K562 (cell line): ENCODE measurements at places on chromosomes 1 and 21. TPM values are rescaled to one million over a fixed set of nuclear protein-coding genes. Genes with fewer than 3 reads are reported as not detected.

Gene OR2L13
- polyA plus RNA-seq, result not detected in 2 replicates

Gene CCDC27
- polyA plus RNA-seq, result not detected in 2 replicates

Gene MPZ
- polyA plus RNA-seq, result 15.7 and 16.6 TPM in 2 replicates

Gene NFASC
- polyA plus RNA-seq, result not detected in 2 replicates

Gene PRELP
- polyA plus RNA-seq, result not detected in 2 replicates

Gene CFAP141
- not detected in 2 replicates for polyA plus RNA-seq

Gene IL20
- not detected in 2 replicates for polyA plus RNA-seq

Gene SPATA45
- not detected in 2 replicates for polyA plus RNA-seq

Gene LPAR3
- not detected in 2 replicates for polyA plus RNA-seq

Gene GNAT2
- 0.07 TPM in 1 of 2 replicates, not detected in the other for polyA plus RNA-seq
